ENCODE measurements at places on chromosomes 4 and X.

GRCh38 chr4:84379917-84380641 lies 119.0 kb downstream of the NKX6-1 start:
- DNase-seq = no peak

DNA sequence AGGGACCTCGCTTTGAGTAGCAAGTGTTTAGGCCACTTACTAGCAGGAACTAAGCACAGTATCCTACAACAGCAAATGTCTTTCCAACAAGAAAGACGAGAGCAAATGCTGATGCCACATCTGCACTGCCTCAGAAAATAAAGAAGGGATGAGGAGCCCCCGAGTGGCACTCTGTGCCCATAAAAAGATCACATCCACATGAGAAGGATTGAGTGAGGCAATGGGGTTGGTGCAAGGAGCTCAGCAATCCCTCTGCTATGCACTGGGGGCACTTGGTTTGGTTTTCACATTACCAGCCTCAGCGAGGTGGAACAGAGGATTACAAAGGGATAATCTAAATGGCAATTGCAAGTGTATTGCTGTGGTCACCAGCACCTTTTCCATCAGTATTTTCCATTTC lies 252.8 kb upstream of the SLC7A11 start:
- no peak for DNase-seq

GRCh38 chr4:88240297-88240714 lies 44.1 kb downstream of the PPM1K start:
- DNase-seq = no peak

GRCh38 chrX:120147537-120147936 lies 10.9 kb upstream of the RHOXF2 start:
- DNase-seq = no peak

DNA sequence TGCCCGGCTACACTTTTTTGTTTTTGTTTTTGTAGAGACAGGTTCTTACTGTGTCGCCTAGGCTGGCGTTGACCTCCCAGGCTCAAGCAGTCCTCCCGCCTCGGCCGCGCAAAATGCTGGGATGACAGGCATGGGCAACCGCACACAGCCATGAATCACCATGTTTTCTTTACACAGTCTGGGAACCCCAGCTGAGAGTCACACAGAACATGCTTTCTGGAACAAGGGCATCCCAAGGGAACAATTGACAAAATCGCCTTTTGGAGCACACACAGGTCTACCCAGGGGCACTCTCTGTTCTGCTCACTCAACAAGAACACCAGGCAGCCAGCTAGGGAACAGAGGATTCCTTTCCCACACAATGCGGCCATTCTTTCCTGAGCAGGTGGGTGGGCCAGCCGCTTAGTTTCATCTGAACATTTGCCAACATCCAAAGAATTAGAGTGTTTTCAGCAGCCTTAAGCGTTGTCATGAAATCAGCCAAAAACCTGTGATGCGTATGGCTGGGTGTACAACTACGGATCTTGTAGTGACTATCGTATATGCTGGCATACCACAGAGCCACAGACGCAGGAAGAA lies 15.7 kb downstream of the PRKX start:
- DNase-seq = no peak

- DNase-seq = peak; percentile 62
Measured at GRCh38 chrX:4547213-4547836, 833.9 kb upstream of the PRKX start.

All from amygdala (tissue), 56 donors.